ENCODE measurements at places on chromosomes 4 and X.

GRCh38 chr4:16726368-16727050 lies 171.9 kb downstream of the LDB2 start:
- no peak for DNase-seq

DNA sequence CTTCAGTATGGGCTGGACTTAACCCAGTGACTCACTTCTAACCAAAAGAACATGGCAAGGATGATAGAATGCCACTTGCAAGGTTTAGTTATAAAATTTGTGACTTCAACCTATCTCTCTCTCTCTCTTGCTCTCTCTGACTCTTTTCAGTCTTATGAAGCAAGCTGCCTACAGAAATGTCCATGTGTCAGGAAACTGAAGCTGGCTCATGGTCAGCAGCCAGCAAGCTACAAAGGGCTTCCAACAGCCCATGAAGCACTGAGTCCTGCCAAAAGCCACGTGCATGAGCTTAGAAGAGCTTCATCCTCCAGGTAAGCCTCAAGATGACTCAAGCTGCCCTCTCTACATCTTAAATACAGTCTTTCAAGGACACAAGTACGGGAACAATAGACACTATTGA lies 100.3 kb downstream of the HS3ST1 start:
- DNase-seq = no peak

DNA sequence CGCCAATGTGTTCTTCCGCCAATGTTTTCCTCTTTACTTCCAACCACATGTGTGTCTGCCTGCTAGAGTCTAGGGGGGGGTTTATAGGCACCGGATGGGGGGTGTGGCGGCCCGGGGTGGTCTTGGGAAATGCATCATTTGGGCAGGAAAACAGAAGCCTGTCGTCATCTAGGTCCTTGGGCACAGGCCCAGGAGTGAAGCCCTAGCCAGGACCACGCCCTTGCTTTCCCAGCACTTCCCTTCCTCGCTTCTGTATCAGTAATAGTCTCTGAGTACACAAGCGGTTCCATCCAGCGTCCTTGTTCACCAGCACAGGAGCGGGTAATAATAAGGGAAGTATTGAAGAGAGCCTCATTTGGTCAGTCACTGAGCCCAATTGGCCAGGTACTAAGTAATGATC lies 74.5 kb downstream of the QDPR start:
- DNase-seq = no peak

DNA sequence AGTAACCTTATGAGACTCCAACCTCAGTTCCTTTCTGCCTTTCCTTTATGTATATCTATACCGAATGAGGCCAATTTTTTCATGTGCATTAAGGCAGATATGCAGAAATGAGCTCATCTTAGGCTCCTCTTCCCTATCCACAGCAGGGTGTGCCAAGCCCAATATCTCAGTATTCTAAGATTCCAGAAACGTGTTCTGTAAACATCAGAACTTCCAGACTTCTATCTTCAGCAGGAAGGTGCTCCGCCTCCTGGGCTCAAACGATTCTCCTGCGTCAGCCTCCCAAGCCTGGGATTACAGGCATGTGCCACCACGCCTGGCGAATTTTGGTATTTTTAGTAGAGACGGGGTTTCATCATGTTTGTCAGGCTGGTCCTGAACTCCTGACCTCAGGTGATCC lies 31.0 kb upstream of the CCNG2 start:
- DNase-seq = no peak

GRCh38 chrX:86604607-86605006 lies 456.4 kb downstream of the DACH2 start:
- DNase-seq = no peak

DNA sequence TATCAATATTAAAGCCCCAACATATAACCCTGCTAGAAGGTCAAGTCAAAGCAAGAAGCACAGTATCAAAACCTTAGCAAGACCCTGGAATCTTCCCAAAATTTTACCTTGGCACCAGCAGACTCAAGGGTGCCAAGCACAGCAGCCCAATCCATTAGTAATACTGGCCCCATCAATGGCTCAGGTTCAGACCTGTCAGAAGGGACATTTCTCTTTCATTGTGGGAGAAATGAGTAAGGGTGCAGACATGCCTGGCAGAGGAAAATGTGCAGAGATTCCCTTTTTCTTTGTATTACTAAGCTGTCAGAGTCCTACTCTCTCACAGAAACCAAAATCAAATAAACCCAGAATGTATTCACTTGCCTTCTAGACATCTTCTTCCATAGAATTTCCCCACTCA lies 203.9 kb downstream of the EVC2 start:
- no peak for DNase-seq

DNA sequence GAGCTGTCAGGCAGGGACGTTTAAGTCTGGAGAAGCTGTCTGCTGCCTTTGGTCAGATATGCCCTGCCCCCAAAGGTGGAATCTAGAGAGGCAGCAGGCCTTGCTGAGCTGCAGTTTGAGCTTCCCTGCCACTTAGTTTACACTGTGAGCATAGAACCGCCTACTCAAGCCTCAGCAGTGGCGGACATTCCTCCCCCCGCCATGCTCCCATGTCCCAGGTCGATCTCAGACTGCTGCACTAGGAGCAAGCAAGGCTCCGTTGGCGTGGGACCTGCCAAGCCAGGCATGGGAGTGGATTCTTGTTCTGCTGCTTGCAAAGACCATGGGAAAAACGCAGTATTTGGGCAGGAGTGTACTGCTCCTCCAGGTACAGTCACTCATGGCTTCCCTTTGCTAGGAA lies 24.3 kb downstream of the PLK4 start:
- no peak for DNase-seq

GRCh38 chr4:24117975-24118374 lies 228.1 kb upstream of the PPARGC1A start:
- DNase-seq = no peak

GRCh38 chr4:151736361-151736760 lies 24.4 kb downstream of the GATB start:
- no peak for DNase-seq

DNA sequence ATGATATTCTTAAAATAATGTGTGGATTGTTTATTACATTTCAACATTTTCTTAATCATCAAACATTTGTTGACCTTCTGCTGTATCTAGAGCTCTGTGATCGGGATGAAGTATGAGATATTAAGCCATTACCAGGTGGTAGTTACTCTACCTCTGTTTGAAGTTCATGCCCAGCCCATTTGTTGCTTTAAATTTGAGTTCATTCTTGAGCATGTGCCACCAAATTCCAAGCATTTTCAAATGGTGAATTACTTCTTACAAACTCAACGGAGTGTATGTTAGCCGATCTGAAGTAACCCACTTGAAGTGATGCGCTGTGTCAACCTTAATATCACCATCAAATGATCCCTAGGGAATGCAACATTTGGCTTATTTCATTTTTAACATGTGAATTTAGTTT lies 7.3 kb upstream of the DTHD1 start:
- no peak for DNase-seq

GRCh38 chrX:50068285-50068563 lies 132.6 kb downstream of the AKAP4 start:
- DNase-seq = no peak

- no peak for DNase-seq
Observed at GRCh38 chr4:34181311-34181841, 2062.9 kb downstream of the ARAP2 start.

- no peak for DNase-seq
Observed at GRCh38 chrX:81263059-81263458, 61.2 kb downstream of the SH3BGRL start.

- no peak for DNase-seq
Observed at GRCh38 chrX:78831523-78831922, 84.0 kb downstream of the LPAR4 start.

- DNase-seq = no peak
Observed at GRCh38 chr4:87502580-87503238, 26.5 kb downstream of the SPARCL1 start.

DNA sequence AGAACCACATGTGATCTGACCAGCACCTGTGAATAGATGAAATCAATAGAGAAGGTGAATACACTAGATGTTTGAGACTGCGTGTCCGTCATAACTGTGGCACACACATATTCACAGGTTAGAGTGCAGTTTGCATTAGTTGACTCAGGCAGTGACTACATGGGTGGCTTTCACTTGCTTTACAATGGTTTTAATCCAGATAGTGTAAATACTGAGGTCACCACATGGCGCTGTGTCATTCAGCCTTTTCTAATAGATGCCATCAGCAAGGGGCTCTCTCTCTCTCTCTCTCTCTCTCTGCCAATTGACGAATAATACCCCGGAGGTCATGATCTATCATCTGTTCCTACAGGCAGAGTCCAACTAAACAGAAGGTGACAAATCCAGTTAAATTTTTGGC lies 30.7 kb upstream of the FGF13 start:
- DNase-seq = no peak

DNA sequence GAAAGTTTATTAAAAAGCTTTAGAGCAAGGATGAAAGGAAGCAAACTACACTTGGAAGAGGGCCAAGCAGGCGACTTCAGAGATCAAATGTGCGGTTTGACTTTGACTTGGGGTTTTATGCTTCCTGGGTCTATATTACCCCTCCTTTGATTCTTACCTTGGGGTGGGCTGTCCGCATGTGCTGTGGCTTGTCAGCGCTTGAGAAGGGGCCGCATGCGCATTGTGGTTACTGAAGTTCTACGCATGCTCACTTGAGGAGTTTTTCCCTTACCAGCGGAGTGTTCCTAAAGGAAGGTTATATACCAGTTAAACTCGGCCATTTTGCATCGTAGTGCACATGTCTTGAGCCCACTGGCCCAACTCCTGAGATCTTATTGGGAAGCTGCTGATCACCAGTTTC lies 9.9 kb downstream of the ZNF157 start:
- DNase-seq = no peak

DNA sequence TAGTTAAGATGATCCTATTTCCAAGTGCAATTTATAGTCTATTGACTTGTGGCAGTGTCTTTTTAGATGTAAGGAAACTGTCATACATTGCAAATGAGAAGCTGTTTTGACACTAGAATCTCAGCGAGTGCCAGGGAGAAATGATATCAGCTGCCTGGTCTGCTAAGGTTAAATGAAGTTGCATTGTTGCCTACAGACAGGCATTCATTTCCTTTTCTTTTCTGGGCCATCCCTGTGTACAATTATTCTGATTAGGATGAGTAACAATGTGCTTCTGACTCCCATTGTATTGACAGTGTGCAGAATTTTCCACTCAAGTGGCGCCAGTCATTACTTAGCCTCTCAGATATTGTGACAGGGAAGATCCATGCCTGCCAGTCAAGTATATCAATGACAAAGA lies 231.2 kb downstream of the GPAT3 start:
- no peak for DNase-seq

- no peak for DNase-seq
Observed at GRCh38 chrX:22063284-22063683, 31.2 kb downstream of the PHEX start.

GRCh38 chrX:141405853-141406492 lies 163.7 kb upstream of the SPANXC start:
- DNase-seq = no peak

- DNase-seq = no peak
Observed at GRCh38 chr4:86220121-86220520, 139.7 kb downstream of the MAPK10 start.

GRCh38 chr4:1410491-1411325 lies 4.5 kb upstream of the NKX1-1 start:
- DNase-seq = no peak

DNA sequence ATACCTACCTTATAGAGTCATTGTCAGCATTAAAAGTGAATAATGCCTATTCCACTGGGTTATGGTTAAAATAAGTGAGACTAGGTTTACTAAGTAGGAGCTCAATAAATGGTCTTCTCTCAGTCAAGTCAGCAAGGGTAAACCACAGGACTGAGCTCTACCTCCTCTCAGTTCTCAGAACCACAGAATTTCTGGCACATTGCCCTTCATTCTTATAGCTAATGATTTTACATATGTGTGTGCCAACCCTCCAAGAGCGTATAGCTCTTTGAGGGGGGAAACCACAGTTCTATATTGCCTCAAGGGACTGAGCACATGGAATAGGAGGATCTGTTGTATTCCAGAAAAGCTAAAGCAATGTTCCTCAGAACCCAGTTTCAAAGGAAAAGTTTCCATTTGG lies 124.8 kb downstream of the ATG4A start:
- DNase-seq = no peak

GRCh38 chr4:105637408-105638176 lies 70.9 kb downstream of the INTS12 start:
- DNase-seq = peak; percentile 66

- DNase-seq = no peak
Observed at GRCh38 chr4:180486342-180486741, 1756.9 kb upstream of the TENM3 start.

DNA sequence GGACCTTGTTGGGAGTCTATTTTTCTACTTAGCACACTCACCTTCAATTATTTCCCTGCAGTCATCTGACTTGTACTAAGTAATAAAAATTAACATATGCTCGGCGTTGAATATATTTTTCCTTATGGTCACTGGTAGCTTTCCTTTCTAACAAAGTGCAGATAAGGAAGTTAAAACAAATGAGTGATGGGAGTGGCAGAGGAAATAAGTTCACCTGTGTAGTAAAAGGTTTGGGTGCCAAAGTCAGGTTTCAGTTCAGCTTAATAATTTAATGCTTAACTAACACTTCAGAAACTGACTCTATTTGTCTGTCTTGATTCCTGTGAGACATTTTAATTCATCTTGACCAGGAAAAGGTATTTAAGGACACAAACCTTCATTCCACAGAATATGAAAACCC lies 184.4 kb downstream of the PCDH7 start:
- DNase-seq = no peak

DNA sequence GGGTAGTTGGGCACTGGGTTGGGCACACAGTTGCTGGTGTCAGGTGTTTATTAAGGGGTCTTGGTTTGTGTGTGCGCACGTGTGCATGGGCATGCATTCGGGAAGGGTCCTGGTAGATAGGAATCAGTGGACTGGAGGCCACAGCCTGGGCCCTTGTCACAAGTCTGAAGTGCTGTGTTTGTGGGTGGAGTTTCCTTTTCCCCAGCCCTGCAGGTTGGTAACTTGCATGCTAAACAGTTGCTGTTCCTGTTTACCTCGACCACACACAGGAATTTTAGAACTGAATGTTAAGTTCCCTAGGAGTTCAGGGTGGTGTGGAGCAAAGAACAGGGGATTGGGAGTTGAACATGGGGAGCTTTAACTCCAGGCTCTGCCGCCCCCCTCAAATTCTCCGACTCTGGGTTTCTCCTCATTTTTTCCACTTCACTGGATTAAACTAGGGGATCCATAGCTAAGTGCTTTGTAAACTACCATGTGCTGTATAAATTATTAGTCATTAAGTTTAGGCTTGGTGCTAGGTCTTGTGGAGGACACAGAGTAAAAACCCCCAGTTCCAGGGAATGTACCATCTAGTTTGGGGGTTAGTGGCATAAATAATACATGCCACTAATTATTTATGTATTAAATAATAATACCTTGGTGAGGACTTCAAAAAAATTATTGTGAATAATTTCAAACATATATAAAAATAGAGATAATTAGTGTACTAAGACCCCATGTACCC lies 49.0 kb downstream of the STARD8 start:
- DNase-seq = no peak
